ENCODE measurements at places on chromosomes 2 and 18. TPM values are rescaled to one million over a fixed set of nuclear protein-coding genes. Genes with fewer than 3 reads are reported as not detected.

DNA sequence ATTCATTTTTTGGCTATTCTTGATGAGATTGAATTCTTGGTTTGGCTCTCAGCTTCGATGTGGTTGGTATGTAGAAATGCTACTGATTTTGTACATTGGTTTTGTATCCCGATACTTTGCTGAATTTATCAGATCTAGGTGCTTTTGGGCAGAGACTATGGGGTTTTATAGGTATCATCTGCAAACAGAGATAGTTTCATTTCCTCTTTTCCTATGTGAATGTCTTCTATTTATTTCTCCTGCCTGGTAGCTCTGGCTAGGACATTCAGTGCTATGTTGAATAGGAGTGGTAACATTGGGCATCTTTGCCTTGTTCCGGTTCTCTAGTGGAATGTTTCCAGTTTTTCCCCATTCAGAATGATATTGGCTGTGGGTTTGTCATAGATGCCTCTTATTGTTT is 5.5 kb upstream of the TACR1 start:
- H3K4me3 ChIP-seq = no peak overlapping the region
- no peaks in the 10 kb centered on the region for H3K36me3 ChIP-seq
- H3K27me3 ChIP-seq = peaks cover 2% of the 10 kb centered on the region
- H3K4me1 ChIP-seq = peaks cover 3% of the 10 kb centered on the region

GRCh38 chr2:24231461-24231881 is 56.6 kb downstream of the FAM228A start:
- H3K36me3 ChIP-seq = no peaks in the 10 kb centered on the region
- H3K4me1 ChIP-seq = no peaks in the 10 kb centered on the region
- no peak for DNase-seq

- DNase-seq = no peak
Observed at GRCh38 chr18:76823161-76823538, 793 bp downstream of the ZNF236 start.

DNA sequence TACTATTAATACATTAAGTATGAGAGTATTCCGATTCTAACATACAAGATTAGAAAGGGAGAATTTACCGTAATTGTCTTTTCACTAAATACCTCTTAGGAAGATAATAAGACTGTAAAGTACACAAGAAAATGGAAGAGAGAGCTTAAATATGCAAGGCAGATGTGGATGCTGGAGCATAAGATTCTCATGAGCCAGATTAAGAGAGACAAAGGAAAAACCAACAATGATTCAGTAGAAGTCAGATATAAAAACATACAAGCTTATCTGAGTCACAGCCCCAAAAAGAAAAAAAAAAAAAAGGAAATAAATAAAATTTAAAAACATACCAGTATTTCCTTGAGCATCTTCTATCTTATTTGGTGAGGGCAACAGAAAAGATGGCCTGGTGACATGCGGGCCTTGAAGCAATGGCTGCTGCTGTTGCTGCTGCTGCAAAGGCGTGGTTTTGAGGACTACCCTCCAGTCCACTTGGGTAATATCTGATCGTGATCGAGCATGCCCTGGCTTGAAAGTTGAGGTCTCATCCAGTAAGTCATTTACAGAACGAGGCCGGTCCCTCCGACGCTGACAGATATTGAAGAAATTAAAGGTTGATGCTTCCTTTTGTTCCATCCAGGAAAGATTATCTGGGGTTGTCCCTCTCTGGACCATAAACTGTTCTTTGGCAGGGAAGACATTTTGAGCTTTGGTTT is 24.5 kb downstream of the PLEKHM3 start:
- peaks cover 11% of the 10 kb centered on the region for H3K36me3 ChIP-seq
- H3K4me3 ChIP-seq = no peak overlapping the region
- no peaks in the 10 kb centered on the region for H3K27me3 ChIP-seq
- H3K27ac ChIP-seq = no peak overlapping the region
- H3K4me1 ChIP-seq = no peaks in the 10 kb centered on the region
- no peak for DNase-seq

GRCh38 chr2:144143294-144144151 is 376.4 kb downstream of the ZEB2 start:
- peaks cover 3% of the 10 kb centered on the region for H3K4me1 ChIP-seq
- no peaks in the 10 kb centered on the region for H3K36me3 ChIP-seq
- H3K27me3 ChIP-seq = no peaks in the 10 kb centered on the region
- no peak overlapping the region for H3K27ac ChIP-seq
- H3K4me3 ChIP-seq = no peak overlapping the region

Gene ACMSD
- total RNA-seq = not detected

DNA sequence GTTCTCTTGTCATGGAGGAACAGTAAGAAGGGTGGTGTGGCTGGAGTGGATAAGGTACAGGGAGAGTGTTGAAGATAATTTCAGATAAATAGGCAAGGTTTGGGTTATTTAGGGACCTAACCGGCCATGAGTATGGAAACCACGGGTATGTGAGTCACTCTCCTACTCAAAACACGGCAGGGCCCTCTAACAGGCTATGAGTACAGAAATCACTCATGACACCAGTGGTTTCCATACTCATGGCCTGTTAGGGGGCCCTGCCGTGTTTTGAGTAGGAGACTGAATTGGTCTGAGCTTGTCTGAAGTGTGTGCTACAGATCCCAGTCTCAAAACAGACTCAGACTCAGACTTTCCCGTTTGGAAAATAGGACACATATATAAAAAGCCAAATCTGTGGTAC is 428.4 kb upstream of the HNMT start:
- no peak overlapping the region for H3K27ac ChIP-seq
- H3K4me3 ChIP-seq = no peak overlapping the region

DNA sequence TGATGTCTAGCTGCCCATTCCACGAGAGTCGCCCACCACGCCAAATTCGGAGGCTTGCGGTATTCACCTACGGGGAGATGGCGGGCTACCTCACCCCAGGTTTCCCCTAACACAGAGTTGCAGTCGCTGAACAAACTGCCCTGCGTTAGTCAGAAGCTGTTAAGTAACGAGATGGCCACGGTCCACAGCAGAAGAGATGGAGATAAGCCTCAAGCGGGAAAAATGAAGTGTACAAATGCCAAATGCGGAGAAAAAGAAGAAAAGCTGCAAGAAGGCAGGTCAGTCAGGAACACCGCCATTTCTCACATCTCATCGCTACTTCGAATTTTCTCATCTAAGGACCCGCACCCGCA is 425 bp downstream of the ASB3 start:
- H3K36me3 ChIP-seq = no peaks in the 10 kb centered on the region
- no peaks in the 10 kb centered on the region for H3K27me3 ChIP-seq
- DNase-seq = peak; percentile 36
- H3K27ac ChIP-seq = peak overlapping the region; percentile 92

All from lung (tissue), 17 donors.